ENCODE measurements at places on chromosomes 5 and 9. TPM values are rescaled to one million over a fixed set of nuclear protein-coding genes. Genes with fewer than 3 reads are reported as not detected.
A peak's percentile ranks its signal among the peaks of the same experiment; 100 is the strongest.

DNA sequence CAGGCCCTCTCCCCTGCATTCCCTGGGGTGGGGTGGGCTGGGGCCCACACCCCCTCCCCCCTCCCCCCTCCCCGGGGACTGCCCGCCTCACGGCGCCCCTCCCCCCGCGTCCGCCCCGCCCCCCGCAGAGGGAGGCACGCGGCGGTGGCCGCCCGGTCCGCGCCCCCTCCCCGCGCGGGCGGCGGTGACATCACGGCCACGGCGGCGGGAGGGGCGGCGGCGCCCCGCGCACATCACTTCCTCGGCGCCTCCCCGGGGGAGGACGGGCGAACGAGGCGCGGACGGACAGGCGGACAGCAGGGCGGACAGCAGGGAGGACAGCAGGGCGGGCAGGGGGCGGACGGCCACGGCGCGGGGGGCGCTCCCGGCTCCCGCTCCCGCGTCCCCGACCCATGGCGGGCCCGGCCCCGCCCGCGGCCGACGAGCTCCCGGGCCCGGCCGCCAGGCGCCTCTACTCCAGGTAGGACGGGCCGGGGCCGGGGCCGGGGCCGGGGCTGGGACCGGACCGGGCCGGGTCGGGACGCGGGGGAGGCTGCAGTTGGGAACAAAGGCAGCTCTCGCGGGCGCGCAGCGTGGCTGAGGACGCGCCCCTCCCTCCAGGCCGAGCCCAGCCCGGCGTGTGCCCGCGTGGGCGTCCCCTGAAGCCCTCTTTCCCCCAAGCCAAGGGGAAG is at the start of gene GPSM1:
GPSM1 (plus strand) TSS at position 236 of the 671 bp plus-strand sequence; CDS start at position 393, 157 bp downstream.
- H3K4me3 ChIP-seq: peak within 1 kb of the TSS; percentile 69
- no peaks in the 10 kb centered on the region for H3K36me3 ChIP-seq
- no peak within 1 kb of the TSS for H3K27ac ChIP-seq
- peaks cover 8% of the 10 kb centered on the region for H3K4me1 ChIP-seq
- H3K27me3 ChIP-seq: no peaks in the 10 kb centered on the region

DNA sequence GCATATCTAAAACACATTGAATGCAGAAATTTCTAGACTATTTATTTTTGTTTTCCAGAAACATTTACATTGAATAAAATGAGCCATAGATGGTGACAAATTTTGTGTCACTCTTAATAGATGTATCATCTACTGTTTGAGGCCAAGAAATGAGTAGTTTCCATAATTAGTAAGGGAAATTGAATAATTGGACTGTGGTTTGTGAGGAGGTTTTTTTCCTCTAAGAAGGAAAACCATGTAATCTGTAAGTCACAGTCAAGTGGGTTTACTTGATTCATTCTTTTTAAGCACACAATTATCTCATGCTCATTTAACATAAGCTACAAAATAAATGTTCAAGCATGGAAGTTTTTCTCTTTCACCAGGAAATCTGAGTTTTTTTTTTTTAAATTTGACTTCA is 876.4 kb downstream of the NR2F1-AS1 start:
- DNase-seq: no peak
- no peaks in the 10 kb centered on the region for H3K27me3 ChIP-seq
- no peak overlapping the region for H3K4me3 ChIP-seq

The FBN2 gene
- total RNA-seq: not detected

The RAD23B gene
- 106 TPM for total RNA-seq

DNA sequence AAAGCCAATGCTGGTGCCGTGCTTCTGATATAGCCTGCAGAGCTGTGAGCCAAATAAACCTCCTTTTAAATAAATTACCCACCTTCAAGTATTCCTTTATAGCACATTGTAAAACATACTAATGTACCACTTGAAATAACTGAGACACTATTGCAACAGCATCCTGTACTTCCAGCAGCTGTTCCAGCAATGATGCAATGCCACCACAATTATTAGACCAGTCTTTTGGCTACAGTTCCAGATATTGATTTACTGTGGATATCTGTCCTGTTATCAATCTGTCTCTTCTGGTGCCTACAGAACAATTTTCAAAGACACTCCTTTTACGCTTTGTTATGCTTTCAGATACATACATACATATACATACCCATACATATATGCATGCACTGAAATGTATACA is 567.9 kb downstream of the TAF11L14 start:
- no peak overlapping the region for H3K4me3 ChIP-seq
- DNase-seq: no peak
- no peaks in the 10 kb centered on the region for H3K36me3 ChIP-seq
- no peak overlapping the region for H3K27ac ChIP-seq
- H3K4me1 ChIP-seq: no peaks in the 10 kb centered on the region

The ARHGEF39 gene
- total RNA-seq: 30.4 TPM

DNA sequence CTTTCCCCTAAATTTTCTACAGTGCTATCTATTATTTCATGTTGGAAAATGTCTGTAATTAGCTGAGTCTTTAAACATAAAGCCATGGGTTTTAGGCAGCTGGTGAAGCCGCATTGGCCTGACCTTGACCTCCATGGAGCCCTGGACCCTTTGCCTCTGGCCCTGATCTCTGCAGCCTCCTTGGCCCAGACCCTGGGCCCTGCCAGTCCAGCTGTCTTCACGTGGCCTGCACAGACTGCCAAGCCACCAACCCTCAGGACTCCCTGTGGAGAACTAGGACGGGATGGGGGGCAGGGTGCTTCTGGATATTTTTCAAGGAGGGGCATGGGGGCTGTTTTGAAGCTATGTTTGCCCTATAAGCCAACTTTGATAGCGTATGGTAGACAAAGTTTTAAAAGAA is 29.8 kb upstream of the PPARGC1B start:
- H3K4me1 ChIP-seq: no peaks in the 10 kb centered on the region
- no peak for DNase-seq
- H3K4me3 ChIP-seq: no peak overlapping the region
- no peak overlapping the region for H3K27ac ChIP-seq
- no peaks in the 10 kb centered on the region for H3K36me3 ChIP-seq

DNA sequence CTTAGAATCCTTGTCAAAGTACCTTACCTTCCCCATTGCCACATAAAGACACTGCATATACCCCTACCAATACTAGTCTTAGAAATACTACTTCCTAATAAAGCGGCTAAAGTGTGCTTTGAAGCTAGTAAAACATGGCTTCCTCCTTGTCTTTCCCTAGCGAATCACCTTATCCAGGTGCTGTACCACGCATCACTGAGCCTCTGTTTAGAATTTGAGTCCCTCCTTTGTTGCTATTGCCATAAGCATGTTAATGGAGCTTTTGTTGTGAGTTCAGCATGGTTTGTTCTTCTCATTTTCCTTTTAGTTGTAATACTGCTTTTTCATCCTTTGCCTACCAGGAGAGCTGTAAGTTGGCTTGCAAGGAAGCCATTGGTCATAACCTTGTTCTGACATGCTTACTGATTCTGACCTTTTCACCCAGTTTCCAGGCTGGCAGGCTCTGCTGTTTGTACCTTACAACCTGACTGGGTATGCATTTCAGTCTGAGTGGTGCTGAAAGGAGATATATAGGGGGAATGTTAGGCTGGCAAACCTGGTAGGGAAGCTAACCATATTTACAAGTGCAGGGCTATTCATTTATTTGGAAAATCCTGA is 49.8 kb downstream of the LMNB1 start:
- H3K4me1 ChIP-seq: no peaks in the 10 kb centered on the region
- no peak overlapping the region for H3K27ac ChIP-seq
- no peak overlapping the region for H3K4me3 ChIP-seq
- peaks cover 68% of the 10 kb centered on the region for H3K36me3 ChIP-seq
- H3K27me3 ChIP-seq: no peaks in the 10 kb centered on the region
- DNase-seq: no peak

The GABRB2 gene
- total RNA-seq: not detected

- no peaks in the 10 kb centered on the region for H3K36me3 ChIP-seq
- H3K4me3 ChIP-seq: no peak overlapping the region
- H3K27ac ChIP-seq: no peak overlapping the region
- no peak for DNase-seq
Observed at GRCh38 chr9:136019681-136020060, 58.5 kb upstream of the UBAC1 start.

The PCA3 gene
- total RNA-seq: not detected

- peak overlapping the region; percentile 68 for H3K4me3 ChIP-seq
- H3K27me3 ChIP-seq: no peaks in the 10 kb centered on the region
- H3K27ac ChIP-seq: peak overlapping the region; percentile 79
- H3K4me1 ChIP-seq: peaks cover 57% of the 10 kb centered on the region
Observed at GRCh38 chr5:56819060-56819881, 3.9 kb downstream of the MAP3K1 start.

- H3K4me1 ChIP-seq: no peaks in the 10 kb centered on the region
- no peak overlapping the region for H3K4me3 ChIP-seq
- H3K36me3 ChIP-seq: no peaks in the 10 kb centered on the region
- H3K27me3 ChIP-seq: peaks cover 6% of the 10 kb centered on the region
- no peak overlapping the region for H3K27ac ChIP-seq
- DNase-seq: no peak
Observed at GRCh38 chr5:82684659-82685058, 392.5 kb downstream of the TMEM167A start.

- no peak overlapping the region for H3K27ac ChIP-seq
- DNase-seq: no peak
- H3K4me1 ChIP-seq: no peaks in the 10 kb centered on the region
- H3K27me3 ChIP-seq: no peaks in the 10 kb centered on the region
Observed at GRCh38 chr9:108083160-108083750, 593.7 kb upstream of the KLF4 start.

The NMUR2 gene
- not detected for total RNA-seq

GRCh38 chr9:77495834-77496671 is 152.1 kb downstream of the GNA14 start:
- no peaks in the 10 kb centered on the region for H3K4me1 ChIP-seq
- no peak overlapping the region for H3K27ac ChIP-seq
- DNase-seq: no peak
- H3K27me3 ChIP-seq: peaks cover 3% of the 10 kb centered on the region
- H3K36me3 ChIP-seq: no peaks in the 10 kb centered on the region
- no peak overlapping the region for H3K4me3 ChIP-seq

- peaks cover 29% of the 10 kb centered on the region for H3K27me3 ChIP-seq
- DNase-seq: no peak
- no peak overlapping the region for H3K4me3 ChIP-seq
Observed at GRCh38 chr9:17137566-17137965, 2.7 kb downstream of the CNTLN start.

- H3K36me3 ChIP-seq: peaks cover 42% of the 10 kb centered on the region
- peak overlapping the region; percentile 99 for H3K27ac ChIP-seq
- no peaks in the 10 kb centered on the region for H3K27me3 ChIP-seq
Observed at GRCh38 chr9:83981126-83981871, 694 bp downstream of the RMI1 start.

DNA sequence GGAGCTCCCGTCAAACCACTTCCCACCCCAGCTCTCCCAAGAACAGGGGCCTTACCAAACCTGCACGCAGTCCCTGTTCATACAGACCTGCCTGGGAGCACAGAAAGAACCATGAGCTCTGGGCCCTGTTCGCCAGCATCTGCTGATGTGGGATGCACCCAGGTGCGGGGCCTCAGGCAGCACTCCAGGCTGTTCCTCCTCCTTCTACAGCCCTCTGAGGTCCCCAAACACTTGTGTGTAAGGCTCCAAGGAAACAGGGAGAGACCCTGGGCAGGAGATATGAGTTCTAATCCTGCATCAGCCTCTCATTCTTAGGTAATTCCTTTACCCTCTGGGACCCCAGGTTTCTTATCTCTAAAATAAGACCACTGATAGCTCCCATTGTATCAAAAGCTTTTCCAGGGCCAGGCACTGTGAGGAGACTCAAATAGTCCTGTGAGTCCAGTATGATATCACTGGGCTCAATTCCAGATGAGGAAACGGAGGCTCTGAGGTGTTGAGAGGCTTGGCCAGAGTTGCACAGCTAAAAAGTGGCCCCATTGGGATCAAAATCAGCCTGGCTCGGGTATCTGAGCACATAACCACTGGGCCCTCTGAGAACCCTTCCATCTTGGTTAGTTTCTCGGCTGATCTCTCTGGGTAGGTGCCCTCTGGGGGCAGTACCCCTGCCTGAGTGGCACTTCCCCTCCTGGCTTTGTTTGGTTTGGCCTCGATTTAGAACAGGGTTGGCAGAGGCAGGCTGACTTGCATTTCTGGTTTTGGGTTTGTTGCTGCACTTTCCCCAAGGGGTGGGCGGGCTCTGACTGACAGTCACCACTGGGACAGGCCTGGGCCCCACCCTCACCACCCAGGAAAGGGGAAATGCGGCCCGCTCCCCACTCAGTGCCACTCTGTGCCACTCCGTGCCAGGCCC is 116.8 kb downstream of the RGS3 start:
- H3K4me3 ChIP-seq: peak overlapping the region; percentile 81
- DNase-seq: peak; percentile 84

The NUTM2G gene
- not detected for total RNA-seq

All from activated naive CD4-positive, alpha-beta T cell treated with anti-CD3 and anti-CD28 coated beads for 36 hours (primary cell).